ENCODE measurements at places on chromosomes 16 and 17. TPM values are rescaled to one million over a fixed set of nuclear protein-coding genes. Genes with fewer than 3 reads are reported as not detected.
A peak's percentile ranks its signal among the peaks of the same experiment; 100 is the strongest.

GRCh38 chr17:7747635-7748071, 30.1 kb downstream of the DNAH2 start:
- no peak for DNase-seq

DNA sequence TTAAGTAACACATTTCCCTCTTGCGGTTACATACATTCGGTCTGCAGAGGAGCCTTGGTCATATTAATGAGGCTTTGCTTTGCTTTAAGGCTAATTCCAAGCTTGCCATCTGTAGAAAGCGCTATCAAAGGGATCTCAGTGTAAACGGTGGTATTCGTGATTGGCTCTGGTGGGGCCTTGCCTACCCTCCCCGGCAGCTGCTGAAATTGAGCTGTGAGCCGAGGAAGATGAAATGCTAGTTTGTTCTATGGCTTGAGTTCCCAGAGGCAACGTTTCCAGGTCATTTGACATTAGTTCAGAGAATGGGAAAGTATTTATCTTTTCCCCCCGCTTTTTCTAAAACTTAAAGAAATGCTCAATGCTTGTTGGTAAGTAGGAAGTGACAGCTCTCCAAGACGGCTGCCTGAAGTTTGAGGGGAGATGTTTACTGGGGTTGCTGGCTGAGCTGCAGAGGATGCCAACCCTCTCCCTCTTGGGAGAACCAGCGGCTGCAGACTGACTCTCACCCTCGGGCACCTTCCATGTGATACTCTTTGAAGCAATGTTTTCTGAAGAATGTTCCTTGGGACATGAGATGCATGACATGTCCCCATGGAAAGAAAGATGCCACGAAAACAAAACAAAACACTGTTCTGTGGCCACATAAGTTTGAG, 458.7 kb upstream of the EEF2KMT start:
- no peak for DNase-seq

DNA sequence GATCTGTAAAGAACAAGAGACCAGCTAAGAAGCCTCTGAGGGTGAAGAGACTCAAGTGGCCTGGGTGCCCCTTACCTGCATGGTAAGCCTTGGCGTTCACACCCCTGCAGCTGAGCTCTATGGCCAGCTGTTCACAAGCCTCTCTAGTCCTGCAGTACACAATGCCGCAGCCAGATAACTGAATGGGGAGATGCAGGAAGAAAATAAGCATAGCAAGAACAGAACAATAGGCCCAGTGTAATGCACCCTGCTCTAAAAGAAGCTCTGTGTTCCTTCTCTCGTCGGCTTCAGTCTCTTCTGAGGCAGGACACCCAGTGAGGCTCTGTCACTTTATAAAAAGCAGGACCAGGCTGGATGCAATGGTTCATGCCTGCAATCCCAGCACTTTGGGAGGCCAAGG, 5.4 kb downstream of the RECQL5 start:
- no peak for DNase-seq

DNA sequence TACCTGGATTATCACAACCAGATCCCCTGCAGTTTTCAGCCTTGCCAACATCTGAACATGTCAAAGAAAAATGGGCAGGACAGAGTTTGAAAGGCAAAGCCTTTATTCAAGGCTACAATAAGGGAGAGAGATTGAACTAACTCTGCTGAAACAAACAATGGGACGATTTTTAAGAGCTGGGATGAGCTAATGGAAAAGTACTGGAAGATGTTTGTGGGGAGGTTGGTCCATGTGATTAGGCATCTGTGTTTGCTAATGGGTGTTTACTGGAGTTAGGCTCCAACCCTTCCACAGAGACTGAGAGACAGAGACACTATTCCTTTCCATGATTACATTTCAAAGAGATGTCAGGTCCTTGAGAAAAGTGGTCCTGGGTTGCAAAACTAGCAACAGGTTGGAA, 35.0 kb upstream of the HSBP1 start:
- no peak for DNase-seq

GRCh38 chr16:51151435-51151960, 428 bp upstream of the SALL1 start:
- DNase-seq, result no peak

DNA sequence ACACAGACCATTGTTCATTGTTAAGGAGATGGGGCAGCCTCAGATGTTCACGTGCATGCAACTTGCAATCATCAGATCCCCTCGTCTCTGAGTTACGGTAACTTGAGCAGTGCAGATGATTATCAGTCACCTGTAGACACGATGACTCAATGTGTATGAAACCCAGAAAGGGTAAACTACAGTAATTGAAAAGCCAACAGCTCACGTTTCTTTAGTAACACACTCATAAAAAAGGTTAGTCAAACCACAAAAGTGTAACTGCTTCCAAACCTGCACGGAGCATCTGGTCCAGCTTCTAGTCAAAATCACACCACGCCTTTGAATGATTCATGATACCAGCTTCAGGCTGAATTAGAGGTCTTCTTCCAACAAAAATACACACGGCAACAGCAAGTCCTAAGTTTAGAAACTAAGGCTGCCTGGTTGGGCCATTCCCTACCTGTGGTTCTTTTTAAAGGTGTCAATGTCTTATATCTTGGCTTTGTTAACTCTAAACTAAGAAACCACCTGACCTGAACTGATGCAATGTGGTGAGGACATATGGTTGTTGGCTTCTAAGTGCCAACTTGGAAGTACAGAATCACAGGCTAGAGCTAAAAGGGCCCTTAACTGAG, 32.3 kb downstream of the GRB7 start:
- DNase-seq, result no peak

DNA sequence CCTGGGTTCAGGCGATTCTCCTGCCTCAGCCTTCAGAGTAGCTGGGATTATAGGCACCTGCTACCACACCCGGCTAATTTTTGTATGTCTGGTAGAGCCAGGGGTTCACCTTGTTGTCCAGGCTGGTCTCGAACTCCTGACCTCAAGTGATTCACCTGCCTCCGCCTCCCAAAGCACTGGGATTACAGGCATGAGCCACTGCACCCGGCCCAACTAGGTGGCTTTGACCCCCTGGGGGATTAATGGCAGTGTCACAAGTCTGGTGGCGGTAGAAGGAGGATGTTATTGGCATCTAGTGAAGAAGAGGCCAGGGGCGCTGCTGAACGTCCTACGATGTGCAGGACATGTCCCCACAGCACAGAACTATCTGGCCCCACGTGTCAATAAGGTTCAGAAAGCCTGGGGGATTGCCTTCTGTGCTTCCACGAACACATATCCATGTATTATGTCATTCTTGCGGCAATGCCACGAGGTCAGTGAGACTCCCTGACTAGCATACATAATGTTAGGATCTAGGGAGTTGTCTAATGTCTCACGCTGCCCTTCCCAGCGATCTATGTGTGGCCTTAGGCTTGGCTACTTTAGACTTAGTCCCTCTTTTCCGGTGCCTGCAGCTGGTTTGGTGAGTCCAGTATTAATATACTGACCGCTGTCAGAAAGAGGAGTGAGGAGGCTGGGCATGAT, 75.8 kb downstream of the ABCC6 start:
- DNase-seq, result no peak

GRCh38 chr16:22358000-22358399, 16.4 kb downstream of the CDR2 start:
- no peak for DNase-seq

- DNase-seq, result no peak
Observed at GRCh38 chr17:7502987-7503386, 18.8 kb downstream of the POLR2A start.

- no peak for DNase-seq
Observed at GRCh38 chr17:6479622-6480302, 35.5 kb downstream of the PIMREG start.

- no peak for DNase-seq
Observed at GRCh38 chr16:17343728-17344127, 127.0 kb downstream of the XYLT1 start.

DNA sequence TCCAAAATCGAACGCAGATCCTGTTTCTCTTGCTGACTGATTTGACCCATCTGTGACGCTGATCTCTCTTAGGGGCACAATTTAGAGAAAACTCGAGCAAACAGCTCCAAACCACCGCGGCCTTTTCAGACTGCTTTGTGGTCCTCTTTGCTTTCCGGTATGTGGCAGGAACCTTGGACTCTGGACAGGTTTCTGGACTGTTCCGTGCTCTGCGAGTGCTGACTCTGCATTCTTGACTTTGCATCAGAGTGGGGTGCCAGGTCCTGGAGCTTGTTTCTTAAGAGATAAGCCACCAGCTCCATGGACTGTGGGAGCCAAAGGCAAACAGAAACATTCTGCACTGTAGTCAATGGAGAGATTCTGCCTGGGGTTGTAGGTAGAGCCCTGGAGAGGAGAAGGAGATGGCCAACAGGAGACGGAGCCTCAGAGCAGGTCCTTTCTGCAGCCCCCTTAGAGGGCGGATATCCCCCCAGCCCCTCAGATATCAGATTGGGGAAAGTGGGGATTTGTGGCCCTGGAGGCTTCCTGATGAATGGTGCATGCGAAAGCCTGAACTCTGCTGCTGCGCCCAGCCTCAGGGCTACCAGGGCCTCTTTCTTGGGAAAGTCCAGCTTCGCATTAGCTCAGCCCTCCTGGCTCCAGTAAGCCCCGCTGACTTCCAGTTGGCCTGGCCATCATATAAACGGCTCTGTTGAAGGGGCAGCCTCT, 65.6 kb downstream of the WIPI1 start:
- DNase-seq, result no peak

GRCh38 chr17:76005263-76006149, 4.9 kb downstream of the CDK3 start:
- DNase-seq, result peak; percentile 83

DNA sequence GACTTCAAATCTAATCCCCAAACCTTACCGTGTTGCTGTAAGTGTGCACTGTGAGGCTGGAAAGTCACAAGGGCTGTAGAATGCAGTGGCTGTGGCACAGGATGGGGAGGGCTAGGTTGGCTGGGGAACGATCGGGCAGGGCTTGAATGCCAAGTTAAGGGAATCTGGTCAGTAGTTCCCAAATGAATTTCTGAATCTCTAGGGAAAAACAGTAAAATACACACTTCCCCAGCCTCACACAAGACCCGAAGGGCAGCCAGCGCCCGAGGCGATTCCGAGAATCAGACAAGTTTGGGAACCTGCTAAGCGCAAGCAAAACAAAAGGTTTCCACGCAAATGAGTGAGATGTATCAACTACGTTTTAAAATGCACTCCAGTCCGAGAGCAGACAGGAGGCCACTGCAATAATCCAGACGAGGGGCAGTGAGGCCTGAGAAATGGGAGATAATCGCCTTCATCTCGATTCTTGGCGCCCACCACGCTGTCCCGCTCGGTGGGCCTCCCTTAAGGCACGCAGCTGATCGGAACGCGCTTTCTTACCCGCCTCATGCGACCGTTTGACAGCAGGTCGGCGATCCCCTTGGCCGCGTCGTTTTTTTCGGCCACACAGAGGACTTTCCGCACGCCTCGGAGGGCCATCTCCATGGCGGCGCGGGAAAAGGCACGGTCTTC, 599 bp downstream of the TOP3A start:
- no peak for DNase-seq

GRCh38 chr17:35021520-35022380, 41.4 kb downstream of the LIG3 start:
- DNase-seq, result no peak

The DYNLL2 gene
- polyA plus RNA-seq, result 33.2 TPM

The KRT34 gene
- polyA plus RNA-seq, result 0.17 TPM

The ACSM3 gene
- polyA plus RNA-seq, result 3.1 TPM

The NPW gene
- polyA plus RNA-seq, result 1.2 TPM

The TBC1D26 gene
- polyA plus RNA-seq, result 0.18 TPM

The CCL7 gene
- 0.17 TPM for polyA plus RNA-seq

The SUZ12 gene
- polyA plus RNA-seq, result 36.3 TPM

The KRTAP16-1 gene
- not detected for polyA plus RNA-seq

Measured in A549 (cell line).